ENCODE measurements at places on chromosomes 6 and 20.

GRCh38 chr6:39891976-39892375 lies 42.3 kb downstream of the MOCS1 start:
- DNase-seq: no peak

DNA sequence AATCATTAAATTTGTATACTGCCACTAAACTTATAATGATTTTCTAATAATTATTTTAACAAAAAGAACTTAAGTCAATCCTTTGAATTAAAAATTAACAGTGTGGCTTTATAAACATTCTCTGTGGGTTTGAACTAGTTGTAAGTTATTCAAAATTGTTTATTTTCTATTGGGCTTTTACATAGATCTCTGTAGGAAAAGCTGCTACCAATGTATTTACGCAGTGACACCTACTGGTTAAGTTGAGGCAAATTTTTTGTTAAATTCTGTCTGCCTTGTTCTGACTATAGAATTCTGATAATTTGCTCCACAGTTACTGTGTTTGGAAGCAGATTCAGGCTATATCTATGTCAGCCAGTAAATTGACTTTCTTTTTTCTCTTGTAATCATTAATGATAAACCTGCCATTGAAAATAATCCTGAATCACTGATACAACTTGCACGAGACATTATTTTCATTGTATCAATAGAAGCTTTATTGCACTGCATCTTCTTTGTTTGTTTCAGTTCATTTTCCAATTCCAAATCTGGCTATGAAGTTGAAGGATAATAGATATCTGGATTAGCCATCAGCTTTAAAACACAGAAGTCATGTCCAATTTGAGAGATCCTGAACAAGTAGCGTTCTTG lies 66.0 kb upstream of the UTRN start:
- DNase-seq: peak; percentile 82

GRCh38 chr6:132512638-132513632 lies at the start of gene STX7:
Gene STX7, minus strand, starts transcription at chr6:132513116. Its CDS starts 9,586 bp downstream, at chr6:132503530.
- DNase-seq: peak; percentile 93

DNA sequence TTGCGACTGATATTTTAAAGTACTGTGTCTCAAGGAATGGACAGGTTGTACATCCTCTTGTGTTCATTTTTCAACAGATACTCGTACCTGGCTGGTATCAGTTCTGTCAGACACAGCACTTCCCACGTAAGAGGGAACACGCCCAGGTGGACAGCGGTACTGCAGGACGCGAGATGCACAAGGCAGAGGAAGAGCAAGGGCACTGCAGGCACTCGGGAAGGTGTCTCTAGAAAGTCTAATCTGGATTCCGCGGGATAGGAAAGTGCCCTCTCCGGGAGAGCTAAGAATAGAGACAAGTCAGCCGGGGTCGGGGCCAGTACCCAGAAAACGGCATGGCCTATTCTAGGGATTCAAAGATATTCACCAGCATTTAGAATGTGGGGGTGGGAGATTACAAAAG lies 94.2 kb upstream of the MBOAT1 start:
- no peak for DNase-seq

DNA sequence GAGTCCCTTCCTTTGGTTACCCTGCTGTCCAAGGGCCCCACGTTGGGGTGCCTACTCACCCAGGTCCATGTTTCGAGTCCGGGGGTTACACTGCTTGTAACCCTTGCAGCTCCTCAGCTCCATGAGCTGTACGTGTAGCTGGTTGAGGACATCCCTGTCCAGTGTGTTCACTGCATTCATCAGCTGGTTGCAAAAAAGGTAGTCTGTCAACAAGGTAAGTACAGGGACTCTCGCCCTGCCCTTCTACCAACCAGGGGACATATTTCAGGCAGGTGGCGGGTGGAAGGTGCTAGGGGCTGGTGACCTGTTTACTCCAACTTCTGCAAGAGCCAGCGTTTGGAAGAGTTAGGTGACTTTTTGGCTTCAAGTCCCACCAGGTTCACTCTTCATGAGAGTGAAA lies 123.6 kb downstream of the SULF2 start:
- no peak for DNase-seq

GRCh38 chr6:159456349-159456748 lies 236.7 kb downstream of the SOD2 start:
- no peak for DNase-seq

DNA sequence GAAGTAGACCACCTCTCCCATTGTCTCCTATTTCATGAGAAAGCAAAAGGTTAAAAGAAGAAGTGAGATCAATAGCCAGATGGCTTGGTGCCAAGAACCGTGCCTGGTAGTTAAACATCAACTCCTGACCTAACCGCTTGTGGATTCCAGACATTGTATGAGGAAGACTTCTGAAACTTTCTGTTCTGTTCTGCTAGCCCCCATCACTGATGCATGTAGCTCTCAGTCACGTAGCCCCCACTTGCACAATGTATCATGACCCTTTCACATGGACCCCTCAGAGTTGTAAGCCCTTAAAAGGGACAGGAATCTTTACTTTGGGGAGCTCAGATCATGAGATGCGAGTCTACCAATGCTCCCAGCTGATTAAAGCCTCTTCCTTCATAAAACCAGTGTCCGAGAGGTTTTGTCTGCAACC lies 301.2 kb downstream of the RNGTT start:
- DNase-seq: no peak

DNA sequence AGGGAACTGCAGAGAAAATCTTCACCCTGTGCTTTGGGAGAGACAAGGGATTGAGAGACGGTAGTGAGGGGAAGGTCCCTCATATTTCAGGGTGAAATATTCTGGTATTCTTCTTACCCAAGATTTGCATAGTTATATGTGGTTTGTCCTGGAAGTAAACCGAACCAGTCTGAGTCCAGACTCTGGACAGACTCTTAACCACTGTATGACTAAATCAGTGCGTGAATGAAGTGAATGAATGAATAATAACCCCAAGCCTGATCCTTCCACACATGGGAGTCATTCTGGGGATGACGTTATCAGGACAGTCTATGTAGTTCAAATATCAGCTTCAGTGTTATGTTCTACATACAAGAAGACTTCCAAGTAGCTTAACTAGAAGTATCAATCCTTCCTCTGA lies 690.7 kb downstream of the KIF16B start:
- DNase-seq: no peak

DNA sequence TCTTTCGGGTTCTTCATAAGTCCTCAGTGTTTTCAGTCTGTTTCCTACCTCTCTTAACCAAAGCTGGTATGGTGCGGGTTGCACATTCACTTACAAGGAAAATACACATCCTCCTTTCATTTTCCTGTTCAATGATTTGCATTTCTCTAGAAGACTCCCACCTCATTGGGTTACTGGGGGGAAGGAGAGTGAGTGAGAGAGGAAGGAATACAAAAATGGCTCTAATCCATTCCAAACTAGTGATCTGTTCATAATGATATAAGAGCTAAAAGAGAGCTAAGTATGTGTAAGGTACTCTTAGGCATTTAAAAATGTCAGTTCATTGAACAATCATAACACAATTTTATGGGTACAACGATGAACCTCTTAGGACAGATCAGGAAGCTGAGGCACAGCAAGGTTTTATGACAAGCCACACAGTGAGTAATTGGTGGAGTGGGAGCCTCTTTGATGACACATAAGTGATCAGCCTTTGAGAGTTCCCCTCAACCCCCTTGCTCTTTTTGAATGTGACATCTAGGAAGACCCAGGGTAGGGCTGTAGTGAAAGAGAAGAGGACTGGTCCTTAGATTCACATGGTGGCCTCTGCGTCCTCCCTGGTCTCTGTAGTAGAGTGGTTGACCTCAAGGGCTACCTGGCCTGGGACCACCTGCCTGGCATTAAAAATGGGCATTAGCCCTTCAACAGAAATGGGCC lies 328.4 kb upstream of the SOX4 start:
- DNase-seq: no peak

- no peak for DNase-seq
These were observed 100.9 kb upstream of the FOXP4 start for GRCh38 chr6:41445261-41445660.

GRCh38 chr6:46925563-46926253 lies 4.0 kb upstream of the ADGRF5 start:
- no peak for DNase-seq
